ENCODE measurements at places on chromosomes 11 and 22.

GRCh38 chr11:74550991-74551753 is 41.2 kb upstream of the POLD3 start:
- DNase-seq = no peak

- peak; percentile 97 for DNase-seq
Observed at GRCh38 chr11:57667117-57667735, 688 bp upstream of the ZDHHC5 start.

GRCh38 chr11:57103899-57104605 is 77.7 kb upstream of the LRRC55 start:
- no peak for DNase-seq

DNA sequence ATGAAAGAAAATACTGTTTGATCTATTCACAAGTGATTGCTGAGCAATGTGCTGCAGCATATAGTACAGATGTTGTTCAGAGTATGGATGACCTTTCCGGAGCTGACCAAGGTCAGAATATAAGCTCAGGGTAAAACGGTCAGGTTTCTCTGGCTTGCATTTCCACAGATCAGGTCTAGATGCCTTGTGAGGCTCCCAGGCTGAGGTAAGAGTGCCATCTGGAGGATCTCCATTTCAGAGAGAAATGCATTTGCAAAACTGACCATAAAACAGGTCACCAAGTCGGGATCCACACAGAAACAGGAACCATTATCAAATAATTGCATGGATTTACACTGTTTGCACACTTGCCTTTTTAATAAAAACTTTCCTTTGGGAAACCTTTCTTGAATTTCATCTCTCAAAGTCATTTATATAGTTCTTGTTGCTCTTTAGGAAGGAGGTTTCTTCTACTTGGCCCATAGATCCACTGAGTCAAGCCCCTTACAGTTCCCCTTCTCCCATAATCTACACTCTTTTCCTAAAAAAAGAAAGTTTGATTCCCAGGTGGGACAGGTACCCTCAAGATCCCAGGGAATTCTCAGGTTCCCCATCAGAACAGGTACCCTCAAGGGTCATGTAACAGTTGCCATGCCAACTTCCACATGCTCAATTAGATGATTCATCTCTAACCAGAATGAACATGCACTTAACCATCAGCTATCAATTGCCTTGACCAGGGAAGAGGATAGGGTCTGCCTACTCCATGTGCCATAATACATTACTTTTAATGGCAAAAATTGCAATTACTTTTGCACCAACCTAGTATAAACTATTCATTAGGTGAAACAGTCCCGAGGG is 25.0 kb upstream of the TMPRSS5 start:
- no peak for DNase-seq

DNA sequence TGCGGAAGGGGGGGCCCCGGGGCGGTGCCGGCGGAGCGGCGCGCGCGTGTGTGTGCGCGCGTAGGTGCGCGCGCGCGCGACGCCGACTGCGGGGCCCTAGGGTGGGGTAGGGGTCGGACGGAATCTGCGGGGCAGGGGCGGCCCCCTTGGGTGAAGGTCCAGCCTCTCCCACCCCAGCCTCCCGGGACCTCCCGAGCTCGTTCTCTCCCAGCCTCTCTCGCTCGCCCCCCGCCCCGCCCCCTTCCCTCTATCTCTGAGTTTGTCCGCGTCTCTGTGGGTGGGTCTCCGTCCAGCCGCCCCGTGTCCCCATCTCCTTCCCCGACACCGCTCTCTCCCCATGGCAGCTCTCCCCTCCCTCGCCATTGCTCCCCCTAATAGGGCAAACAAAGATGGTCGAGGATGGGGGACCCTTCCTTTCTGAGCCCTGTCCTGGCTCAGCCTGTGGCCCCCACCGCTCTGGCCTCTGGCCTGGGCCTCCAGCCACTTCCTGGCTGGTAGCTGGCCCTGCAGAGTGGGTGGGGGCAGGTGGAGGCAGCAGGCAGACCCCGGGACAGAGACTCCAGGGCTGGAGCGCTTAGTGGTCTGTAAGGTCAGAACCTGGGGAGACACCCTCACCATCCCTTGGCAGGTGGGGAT is 33.0 kb upstream of the PRR5 start:
- no peak for DNase-seq

DNA sequence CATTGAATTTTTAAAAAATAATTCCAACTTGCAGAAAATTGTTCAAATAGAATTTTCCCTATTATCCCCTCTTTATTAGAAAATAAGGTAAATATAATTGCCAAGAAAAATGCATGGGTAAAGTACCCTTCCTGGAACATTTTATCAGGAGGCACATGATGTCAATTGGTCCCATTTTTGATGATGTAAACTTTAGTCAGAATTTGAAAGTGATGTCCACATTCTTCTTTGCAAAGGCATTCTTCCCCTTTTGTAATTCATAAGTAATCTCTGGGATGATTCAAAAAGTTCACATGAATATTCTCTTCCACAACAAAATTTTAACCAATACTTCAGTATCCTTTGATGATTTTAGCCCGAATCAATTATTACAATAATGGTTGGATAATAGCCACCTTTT is 86.9 kb upstream of the ANO3 start:
- no peak for DNase-seq

DNA sequence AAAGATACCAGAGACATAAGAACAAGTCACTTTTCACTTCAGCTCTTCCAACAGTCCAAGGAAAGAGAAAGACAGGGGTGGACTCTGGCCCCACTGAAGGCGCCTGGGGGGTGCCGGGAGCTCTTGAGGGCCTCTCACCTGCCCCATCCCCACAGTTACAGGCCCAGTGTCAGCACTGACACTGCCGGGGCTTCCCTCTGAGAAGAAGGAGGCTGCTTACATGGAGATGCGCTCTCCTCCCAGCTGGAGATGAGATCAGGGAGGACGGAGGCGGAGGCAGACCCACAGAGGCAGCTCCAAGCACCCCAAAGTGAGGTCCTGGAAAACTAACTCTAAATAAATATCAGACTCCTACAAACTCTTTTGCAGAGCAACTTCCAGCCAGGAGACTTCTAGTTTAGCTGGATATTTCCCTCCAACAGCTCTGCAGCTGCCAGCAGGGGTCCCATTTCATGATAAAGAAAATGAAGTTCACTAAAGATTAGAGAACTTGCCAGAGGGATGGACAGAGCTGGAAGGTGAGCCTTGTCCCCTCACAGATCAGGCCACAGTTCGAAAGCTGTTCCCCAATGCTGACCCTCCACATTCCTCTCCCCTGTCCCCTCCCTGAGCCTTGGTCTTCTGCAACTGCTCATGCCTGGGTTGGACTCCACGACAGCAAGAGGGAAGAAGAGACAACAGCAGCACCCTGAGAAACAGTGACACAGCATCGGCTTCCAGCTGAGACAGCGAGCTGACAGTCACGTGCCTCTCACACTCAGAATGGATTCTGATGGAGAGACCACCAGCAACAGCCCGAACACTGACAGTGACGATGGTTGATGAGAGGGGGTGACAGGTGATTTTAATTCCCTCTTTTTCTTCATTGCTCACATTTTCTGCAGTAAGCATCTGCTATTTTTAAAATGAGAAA is 5.8 kb downstream of the CARS1 start:
- peak; percentile 29 for DNase-seq

DNA sequence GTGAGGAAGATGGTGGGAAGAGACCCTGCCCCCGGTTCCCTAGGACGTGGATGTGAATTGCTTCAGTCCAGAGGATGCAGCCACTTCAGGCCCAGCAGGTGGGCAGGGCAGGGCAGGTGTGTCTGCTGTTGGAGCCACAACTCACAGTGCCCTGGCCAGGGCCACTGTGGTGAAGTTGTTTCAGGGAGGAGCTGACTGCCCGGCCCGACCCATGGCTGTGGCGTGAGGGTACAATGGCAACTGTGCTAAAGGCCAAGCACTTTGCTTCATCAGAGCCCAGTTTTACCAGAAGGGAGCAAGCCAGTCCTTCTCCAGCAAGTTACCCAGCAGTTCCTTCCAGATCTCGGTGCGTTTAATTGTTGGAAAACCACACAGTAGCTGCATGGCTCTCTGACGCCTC is 1174.4 kb downstream of the BRD1 start:
- no peak for DNase-seq

DNA sequence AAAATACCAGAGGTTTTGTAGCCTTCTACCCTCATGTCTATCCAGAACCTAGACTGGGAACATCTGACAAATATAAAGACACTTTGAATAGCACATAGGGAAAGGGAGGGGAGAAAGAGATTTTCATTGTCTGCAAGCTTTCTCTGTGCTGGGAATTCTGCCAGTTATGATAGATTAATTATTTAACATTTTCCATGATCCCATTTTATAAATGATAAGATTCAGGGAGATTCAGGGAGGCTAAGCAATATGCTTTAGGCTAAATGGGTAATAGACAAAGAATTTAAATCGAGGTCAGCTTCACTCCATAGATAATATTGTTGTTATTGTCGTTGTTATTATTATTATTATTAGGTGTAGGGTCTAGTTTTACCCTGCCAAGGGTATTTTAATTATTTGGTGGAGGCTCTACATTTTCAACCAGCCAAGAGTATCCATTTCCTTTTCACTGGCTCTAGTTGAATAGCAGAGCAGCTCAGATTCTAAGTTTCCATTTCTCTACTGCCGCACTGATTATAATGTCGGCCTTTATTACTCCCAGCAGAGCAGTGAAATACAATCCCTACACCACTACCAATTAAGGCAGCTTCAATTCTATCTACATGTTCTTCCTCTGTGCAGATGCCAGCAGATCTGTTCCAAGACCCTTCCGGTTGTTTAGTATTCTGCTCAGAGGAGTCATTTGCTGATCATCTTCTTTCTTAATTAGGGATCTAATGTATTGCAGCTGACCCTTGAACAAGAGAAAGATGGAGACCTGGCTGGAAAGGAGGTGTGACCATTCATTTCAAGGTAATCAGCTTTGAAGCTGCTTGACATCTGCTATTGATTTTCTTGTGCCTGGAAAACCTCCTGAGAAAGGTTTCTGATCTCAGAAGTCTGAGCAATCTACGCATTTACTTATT is 23.8 kb upstream of the SYN3 start:
- no peak for DNase-seq

DNA sequence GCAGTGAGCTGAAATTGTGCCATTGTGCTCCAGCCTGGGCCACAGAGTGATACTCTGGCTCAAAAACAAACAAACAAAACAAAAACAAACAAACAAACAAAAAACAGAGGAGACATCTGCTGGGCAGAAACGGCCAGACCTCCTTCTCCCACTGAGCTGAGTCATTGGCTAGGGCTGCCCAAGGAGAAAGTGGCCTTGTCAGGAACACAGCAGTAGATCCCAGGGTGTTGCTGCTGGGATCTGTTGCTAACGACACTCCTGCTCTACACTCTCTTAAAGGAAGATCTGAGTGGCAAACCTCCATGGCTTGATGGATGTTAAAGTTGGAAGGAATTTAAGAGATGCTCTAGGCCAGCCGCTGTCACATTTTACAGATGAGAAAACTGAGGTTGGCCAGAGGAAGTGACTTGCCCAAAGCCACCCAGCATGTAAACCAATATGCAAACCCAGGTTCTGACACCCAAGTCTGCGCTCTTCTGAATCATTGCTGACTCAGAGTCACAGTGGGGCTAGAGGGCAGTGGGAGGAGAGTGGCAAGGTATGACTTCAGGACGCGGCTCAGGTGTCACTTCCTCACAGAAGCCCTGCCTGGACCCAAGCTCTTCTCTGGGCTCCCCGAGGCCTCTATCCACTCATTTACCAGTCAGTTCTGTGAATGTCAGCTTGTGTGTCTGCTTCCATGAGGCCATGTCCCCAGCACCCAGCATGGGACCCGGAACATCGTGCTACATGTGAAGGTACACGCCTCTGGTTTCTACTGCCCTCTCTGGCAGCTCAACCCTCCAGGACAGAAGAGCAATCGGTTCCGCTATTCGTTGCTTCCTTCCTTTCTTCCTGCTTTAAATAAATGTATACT is 11.3 kb upstream of the GDPD5 start:
- no peak for DNase-seq

GRCh38 chr11:66112601-66113499 is 42.8 kb downstream of the PACS1 start:
- no peak for DNase-seq

GRCh38 chr22:42769238-42769573 is 48.5 kb upstream of the A4GALT start:
- DNase-seq = no peak
